CD8-positive, alpha-beta memory T cell (primary cell): ENCODE measurements at places on chromosomes 3 and 15. TPM values are rescaled to one million over a fixed set of nuclear protein-coding genes. Genes with fewer than 3 reads are reported as not detected.
A peak's percentile ranks its signal among the peaks of the same experiment; 100 is the strongest.

- H3K27ac ChIP-seq = no peak overlapping the region
- H3K4me3 ChIP-seq = no peak overlapping the region
- no peaks in the 10 kb centered on the region for H3K36me3 ChIP-seq
These were observed 34.6 kb downstream of the LSM3 start for GRCh38 chr3:14213066-14213774.

GRCh38 chr3:73137736-73138403 lies 76.4 kb downstream of the EBLN2 start:
- no peaks in the 10 kb centered on the region for H3K27me3 ChIP-seq
- H3K36me3 ChIP-seq = no peaks in the 10 kb centered on the region
- no peak overlapping the region for H3K4me3 ChIP-seq
- DNase-seq = no peak
- no peak overlapping the region for H3K27ac ChIP-seq

DNA sequence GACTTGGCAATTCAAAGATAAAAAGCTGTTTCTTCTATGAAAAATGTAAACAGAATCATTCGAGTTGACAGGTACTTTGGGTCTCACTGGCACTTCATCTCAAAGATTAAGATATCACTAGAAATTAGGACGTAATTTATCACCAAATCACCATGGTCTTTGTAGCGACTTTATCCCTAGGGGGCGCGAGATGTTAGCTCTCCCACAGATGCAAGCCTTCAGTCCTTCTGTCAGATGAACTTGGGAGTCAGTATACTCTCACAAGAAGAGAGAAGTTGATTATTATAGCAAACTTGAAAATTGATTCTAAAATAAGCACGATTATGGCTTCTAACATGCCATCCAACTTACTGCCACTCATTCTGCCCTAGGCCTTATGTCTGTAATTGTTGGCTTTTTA lies 150.3 kb downstream of the ALCAM start:
- no peak overlapping the region for H3K27ac ChIP-seq
- no peaks in the 10 kb centered on the region for H3K27me3 ChIP-seq

INSYN1 gene
- not detected for total RNA-seq

DNA sequence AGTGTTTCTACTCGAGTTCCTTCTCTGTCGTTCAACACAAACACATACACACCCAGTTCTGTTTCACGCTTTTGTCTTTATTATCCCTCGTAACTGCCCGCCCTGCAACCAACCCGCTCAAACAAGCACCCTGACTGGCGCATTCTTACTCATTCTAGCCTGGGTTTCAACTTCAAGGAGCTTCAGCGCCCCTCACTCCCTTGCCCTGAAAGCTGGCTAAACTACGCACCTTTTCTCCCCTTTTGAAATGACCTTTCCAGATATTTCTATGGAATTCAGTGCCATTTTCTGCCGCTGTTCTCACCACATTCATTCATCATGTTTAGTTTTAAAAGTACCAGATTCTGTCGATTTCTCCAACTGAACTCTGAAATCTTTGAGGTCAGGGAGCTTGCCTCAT lies 653 bp upstream of the MFSD1 start:
- peaks cover 6% of the 10 kb centered on the region for H3K36me3 ChIP-seq
- peak overlapping the region; percentile 95 for H3K4me3 ChIP-seq
- no peak for DNase-seq
- peaks cover 33% of the 10 kb centered on the region for H3K4me1 ChIP-seq
- H3K27me3 ChIP-seq = no peaks in the 10 kb centered on the region
- peak overlapping the region; percentile 71 for H3K27ac ChIP-seq

- H3K27ac ChIP-seq = no peak overlapping the region
- DNase-seq = no peak
- no peaks in the 10 kb centered on the region for H3K36me3 ChIP-seq
- peaks cover 31% of the 10 kb centered on the region for H3K4me1 ChIP-seq
These were observed 33.2 kb downstream of the MYO5C start for GRCh38 chr15:52262364-52262763.

DNA sequence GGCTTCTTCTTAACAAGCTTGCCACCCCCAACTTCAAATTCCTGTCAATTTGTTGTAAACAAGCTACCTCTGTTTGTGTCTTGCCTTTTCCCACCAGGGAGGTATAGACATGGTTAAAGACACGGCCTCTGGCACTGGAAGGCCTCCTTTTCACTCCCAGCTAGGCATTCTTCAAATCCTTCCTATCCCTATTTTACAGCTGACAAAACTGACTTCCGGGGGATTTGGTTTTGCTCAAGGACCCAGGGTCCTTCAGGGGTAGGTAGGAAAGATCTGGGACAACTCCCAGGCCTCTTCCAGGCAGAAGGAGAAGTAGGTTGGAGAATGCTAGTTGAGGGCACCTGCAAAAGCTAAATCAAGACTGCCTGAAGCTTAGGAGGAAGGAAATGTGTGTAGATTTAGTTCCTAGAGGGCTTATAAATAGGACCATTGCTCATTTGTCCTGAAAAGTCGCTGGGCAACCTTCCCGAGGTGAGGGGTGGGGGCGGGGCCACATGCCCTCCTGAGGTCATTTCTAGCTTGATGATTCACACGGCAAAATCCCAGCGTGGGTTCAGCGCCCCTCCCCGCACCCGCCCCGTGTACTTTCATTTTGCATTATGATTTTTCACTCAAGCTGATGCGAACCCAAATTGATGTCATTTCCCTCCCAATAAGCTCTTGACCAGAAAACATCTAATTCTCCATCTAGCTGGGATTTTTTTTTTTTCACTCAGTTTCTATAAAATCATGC lies 365.5 kb downstream of the SHQ1 start:
- H3K4me1 ChIP-seq = peaks cover 10% of the 10 kb centered on the region
- DNase-seq = peak; percentile 6
- H3K36me3 ChIP-seq = no peaks in the 10 kb centered on the region
- no peaks in the 10 kb centered on the region for H3K27me3 ChIP-seq

HTR3E gene
- not detected for total RNA-seq

DNA sequence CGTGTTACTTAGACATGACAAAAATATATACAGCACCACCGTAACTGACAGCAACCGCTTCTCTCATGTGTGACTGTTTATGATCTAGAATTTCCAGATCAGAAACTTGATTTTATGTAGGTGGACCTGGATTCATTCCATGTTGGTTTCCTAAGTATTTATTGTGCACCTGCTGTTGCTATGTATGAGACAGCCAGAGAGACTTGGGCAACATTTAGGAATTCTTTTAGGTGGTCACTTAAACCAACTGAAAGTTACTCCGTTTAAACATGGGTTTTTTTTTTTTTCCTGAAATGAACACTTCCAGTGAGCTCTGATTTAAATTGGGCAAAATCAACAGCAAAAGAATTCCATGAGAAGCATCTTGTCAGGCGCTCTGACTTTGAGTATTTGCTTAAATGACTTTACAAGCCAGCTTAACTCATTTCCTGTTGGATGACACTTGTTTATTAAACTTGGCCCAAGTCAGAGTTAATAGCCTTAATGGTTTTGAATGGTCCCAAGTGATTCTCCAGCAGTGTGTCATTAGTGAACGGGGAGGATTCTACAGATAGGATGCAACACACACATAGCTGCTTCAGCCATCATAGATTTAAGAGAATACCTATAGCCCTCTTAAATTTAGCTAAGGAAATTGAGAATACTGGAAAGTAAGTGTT lies 31.8 kb downstream of the MITF start:
- H3K36me3 ChIP-seq = no peaks in the 10 kb centered on the region
- DNase-seq = no peak
- H3K4me1 ChIP-seq = no peaks in the 10 kb centered on the region
- no peak overlapping the region for H3K27ac ChIP-seq

DNA sequence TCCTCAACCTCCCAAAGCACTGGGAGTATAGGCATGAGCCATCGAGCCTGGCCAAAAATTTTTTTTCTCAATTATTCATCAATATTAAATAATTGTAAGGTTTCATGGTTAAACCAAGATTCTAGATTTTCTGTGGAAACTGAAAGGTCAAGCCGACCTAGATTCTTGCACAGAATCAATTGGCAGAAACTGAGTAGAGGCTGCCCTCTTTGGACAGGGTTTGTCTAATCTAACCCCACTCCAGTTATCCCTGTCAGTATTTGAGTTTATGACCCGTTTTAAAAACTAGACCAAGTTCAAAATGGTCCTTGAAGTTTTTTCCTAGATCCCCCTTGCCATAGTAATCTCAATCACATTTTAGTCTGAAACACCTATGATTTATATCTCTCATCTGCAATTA lies 8.6 kb upstream of the ADAM10 start:
- no peak overlapping the region for H3K4me3 ChIP-seq
- H3K27ac ChIP-seq = no peak overlapping the region
- no peaks in the 10 kb centered on the region for H3K36me3 ChIP-seq

- no peaks in the 10 kb centered on the region for H3K36me3 ChIP-seq
- no peaks in the 10 kb centered on the region for H3K27me3 ChIP-seq
- no peak overlapping the region for H3K4me3 ChIP-seq
- DNase-seq = no peak
- no peaks in the 10 kb centered on the region for H3K4me1 ChIP-seq
These were observed 448.8 kb downstream of the GRM7 start for GRCh38 chr3:7309641-7310102.

GRCh38 chr3:54968546-54969172 lies 40.8 kb upstream of the LRTM1 start:
- H3K4me3 ChIP-seq = no peak overlapping the region
- no peak for DNase-seq
- H3K27me3 ChIP-seq = no peaks in the 10 kb centered on the region
- no peak overlapping the region for H3K27ac ChIP-seq
- H3K36me3 ChIP-seq = no peaks in the 10 kb centered on the region

XCR1 gene
- not detected for total RNA-seq

- H3K36me3 ChIP-seq = no peaks in the 10 kb centered on the region
- H3K4me1 ChIP-seq = peaks cover 54% of the 10 kb centered on the region
- peak overlapping the region; percentile 71 for H3K4me3 ChIP-seq
- no peaks in the 10 kb centered on the region for H3K27me3 ChIP-seq
- H3K27ac ChIP-seq = peak overlapping the region; percentile 69
These were observed 34.7 kb downstream of the GRK7 start for GRCh38 chr3:141797819-141798447.

- H3K27ac ChIP-seq = no peak overlapping the region
- H3K36me3 ChIP-seq = no peaks in the 10 kb centered on the region
- no peak overlapping the region for H3K4me3 ChIP-seq
These were observed 5.1 kb upstream of the SPINT1 start for GRCh38 chr15:40838756-40839155.

GRCh38 chr3:178718995-178719635 lies 182.9 kb downstream of the KCNMB2 start:
- no peaks in the 10 kb centered on the region for H3K36me3 ChIP-seq
- no peak for DNase-seq
- no peak overlapping the region for H3K4me3 ChIP-seq
- H3K27ac ChIP-seq = no peak overlapping the region
- H3K4me1 ChIP-seq = no peaks in the 10 kb centered on the region
- no peaks in the 10 kb centered on the region for H3K27me3 ChIP-seq

- no peak for DNase-seq
- no peaks in the 10 kb centered on the region for H3K4me1 ChIP-seq
- no peak overlapping the region for H3K4me3 ChIP-seq
- no peaks in the 10 kb centered on the region for H3K36me3 ChIP-seq
These were observed 6.3 kb downstream of the NR2F2 start for GRCh38 chr15:96336596-96337364.

- no peak overlapping the region for H3K27ac ChIP-seq
- H3K36me3 ChIP-seq = no peaks in the 10 kb centered on the region
- H3K4me3 ChIP-seq = no peak overlapping the region
These were observed 42.7 kb downstream of the OR5H15 start for GRCh38 chr3:98209244-98209643.

DNA sequence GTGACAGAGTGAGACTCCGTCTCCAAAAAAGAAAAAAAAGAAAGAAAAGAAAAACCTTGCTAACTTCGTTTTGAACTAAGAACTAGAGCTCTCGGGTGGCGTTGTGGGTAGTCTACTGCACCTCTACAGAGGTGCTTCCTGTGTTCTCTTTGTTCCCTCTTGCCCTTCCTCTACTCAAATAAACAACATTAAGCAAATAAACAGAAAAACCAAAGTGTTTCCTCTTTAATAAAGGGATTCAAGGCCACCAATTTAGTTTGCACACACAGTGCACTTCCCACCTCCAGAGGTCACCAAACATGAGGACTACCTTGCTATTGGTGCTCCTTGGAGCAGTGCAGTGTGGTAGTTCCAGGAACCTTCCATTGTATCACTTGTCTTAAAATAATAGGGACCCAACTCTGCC lies 354.2 kb upstream of the TBL1XR1 start:
- no peaks in the 10 kb centered on the region for H3K27me3 ChIP-seq
- H3K4me1 ChIP-seq = peaks cover 37% of the 10 kb centered on the region
- no peak overlapping the region for H3K27ac ChIP-seq
- no peak overlapping the region for H3K4me3 ChIP-seq

GRCh38 chr3:133820889-133821675 lies 15.5 kb downstream of the SRPRB start:
- peaks cover 39% of the 10 kb centered on the region for H3K36me3 ChIP-seq
- no peak for DNase-seq
- H3K27me3 ChIP-seq = no peaks in the 10 kb centered on the region
- no peak overlapping the region for H3K27ac ChIP-seq
- no peak overlapping the region for H3K4me3 ChIP-seq
- no peaks in the 10 kb centered on the region for H3K4me1 ChIP-seq

GRCh38 chr3:188491276-188491687 lies 337.3 kb downstream of the LPP start:
- no peak for DNase-seq
- H3K4me3 ChIP-seq = no peak overlapping the region
- H3K36me3 ChIP-seq = peaks cover 4% of the 10 kb centered on the region

- H3K4me3 ChIP-seq = no peak overlapping the region
- no peak for DNase-seq
- no peak overlapping the region for H3K27ac ChIP-seq
These were observed 186.3 kb downstream of the MCTP2 start for GRCh38 chr15:94417501-94418293.

GRCh38 chr3:96070678-96071077 lies 743.7 kb upstream of the EPHA6 start:
- no peak overlapping the region for H3K27ac ChIP-seq
- no peak overlapping the region for H3K4me3 ChIP-seq
- H3K4me1 ChIP-seq = no peaks in the 10 kb centered on the region
- H3K36me3 ChIP-seq = no peaks in the 10 kb centered on the region
- no peak for DNase-seq
- H3K27me3 ChIP-seq = no peaks in the 10 kb centered on the region

GRCh38 chr3:151428386-151428785 lies 32.5 kb downstream of the IGSF10 start:
- no peaks in the 10 kb centered on the region for H3K36me3 ChIP-seq
- no peak overlapping the region for H3K27ac ChIP-seq
- no peaks in the 10 kb centered on the region for H3K27me3 ChIP-seq
- no peaks in the 10 kb centered on the region for H3K4me1 ChIP-seq
- no peak overlapping the region for H3K4me3 ChIP-seq

MASP1 gene
- total RNA-seq = not detected

GRCh38 chr15:40379853-40380252 lies 2.7 kb upstream of the KNSTRN start:
- no peak overlapping the region for H3K4me3 ChIP-seq
- no peak overlapping the region for H3K27ac ChIP-seq
- peaks cover 13% of the 10 kb centered on the region for H3K4me1 ChIP-seq
- H3K27me3 ChIP-seq = no peaks in the 10 kb centered on the region

- no peak overlapping the region for H3K27ac ChIP-seq
- no peak overlapping the region for H3K4me3 ChIP-seq
- H3K27me3 ChIP-seq = no peaks in the 10 kb centered on the region
- no peaks in the 10 kb centered on the region for H3K36me3 ChIP-seq
- DNase-seq = no peak
These were observed 98.4 kb downstream of the IQSEC1 start for GRCh38 chr3:12974819-12975218.

KCNAB1 gene
- not detected for total RNA-seq

- no peak overlapping the region for H3K4me3 ChIP-seq
- H3K27me3 ChIP-seq = no peaks in the 10 kb centered on the region
- no peak overlapping the region for H3K27ac ChIP-seq
- no peak for DNase-seq
- no peaks in the 10 kb centered on the region for H3K4me1 ChIP-seq
These were observed 45.0 kb downstream of the CCR1 start for GRCh38 chr3:46162975-46163555.

ATP13A5 gene
- not detected for total RNA-seq

- no peaks in the 10 kb centered on the region for H3K4me1 ChIP-seq
- H3K36me3 ChIP-seq = peaks cover 3% of the 10 kb centered on the region
- no peaks in the 10 kb centered on the region for H3K27me3 ChIP-seq
- no peak overlapping the region for H3K27ac ChIP-seq
These were observed 52.2 kb downstream of the TP53BP1 start for GRCh38 chr15:43440721-43441281.
